ENCODE measurements at places on chromosomes 4 and X.

GRCh38 chr4:24705016-24705753 is 90.2 kb upstream of the SOD3 start:
- no peak for DNase-seq

DNA sequence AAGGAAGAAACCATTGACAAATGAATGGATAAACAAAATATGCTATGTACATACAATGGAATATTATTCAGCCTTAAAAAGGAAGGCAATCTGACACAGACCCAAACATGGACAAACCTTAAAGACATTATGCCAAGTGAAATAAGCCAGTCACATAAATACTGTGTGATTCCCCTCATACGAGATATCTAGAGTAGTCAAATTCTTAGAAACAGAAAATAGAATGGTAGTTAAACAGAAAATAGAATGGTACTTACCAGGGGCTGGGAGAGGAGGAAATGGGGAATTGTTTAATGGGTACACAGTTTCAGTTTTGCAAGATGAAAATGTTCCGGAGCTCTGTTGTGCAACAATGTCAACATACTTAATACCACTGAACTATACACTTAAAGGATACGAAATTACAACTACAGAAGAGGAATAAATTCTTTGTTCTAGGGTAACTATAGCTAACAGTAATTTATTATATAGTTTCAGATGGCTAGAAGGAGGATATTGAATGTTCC is 47.8 kb upstream of the DUSP21 start:
- no peak for DNase-seq

- DNase-seq: no peak
Measured at GRCh38 chr4:155541716-155542115, 124.9 kb upstream of the GUCY1A1 start.

GRCh38 chr4:111283066-111283677 is 660.3 kb upstream of the PITX2 start:
- peak; percentile 13 for DNase-seq

DNA sequence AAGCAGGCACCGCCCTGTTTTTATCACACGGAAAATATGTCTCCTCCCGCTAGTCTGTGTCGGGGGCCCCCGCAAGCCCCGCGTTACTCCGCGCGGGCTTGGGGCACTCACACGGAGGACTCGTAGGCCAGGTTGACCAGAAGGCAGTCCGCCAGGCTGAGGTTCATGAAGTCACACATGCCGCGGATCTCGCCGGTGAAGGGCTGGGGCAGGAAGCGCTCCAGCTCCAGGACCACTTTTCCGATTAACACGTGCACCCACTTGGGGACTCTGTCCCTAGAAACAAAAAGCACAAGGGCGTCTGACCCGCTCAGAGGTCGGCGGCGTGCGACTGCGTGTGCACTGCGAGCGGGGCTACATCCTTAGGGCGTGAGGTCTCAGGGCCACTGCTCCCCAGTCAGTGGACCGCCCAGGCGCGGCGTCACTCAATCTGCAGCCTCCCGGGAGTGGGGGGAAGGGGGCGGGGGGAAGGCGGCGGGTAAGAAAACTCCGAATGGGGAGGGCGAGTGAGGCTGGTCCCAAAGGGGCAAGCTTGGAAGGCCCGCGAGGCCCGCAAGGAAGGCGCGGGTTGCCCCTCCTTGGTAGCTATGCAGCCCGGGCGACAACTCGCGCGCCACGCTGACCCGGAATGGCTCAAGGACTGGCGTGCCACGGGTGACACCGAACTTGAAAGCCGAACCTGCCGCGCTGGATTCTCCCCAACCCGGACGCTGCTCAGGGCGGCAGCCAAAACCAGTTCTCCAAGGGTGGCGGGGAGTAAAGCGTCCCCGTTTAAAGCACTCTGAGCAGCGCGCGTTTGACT is 722 bp downstream of the NAAA start:
- peak; percentile 68 for DNase-seq

DNA sequence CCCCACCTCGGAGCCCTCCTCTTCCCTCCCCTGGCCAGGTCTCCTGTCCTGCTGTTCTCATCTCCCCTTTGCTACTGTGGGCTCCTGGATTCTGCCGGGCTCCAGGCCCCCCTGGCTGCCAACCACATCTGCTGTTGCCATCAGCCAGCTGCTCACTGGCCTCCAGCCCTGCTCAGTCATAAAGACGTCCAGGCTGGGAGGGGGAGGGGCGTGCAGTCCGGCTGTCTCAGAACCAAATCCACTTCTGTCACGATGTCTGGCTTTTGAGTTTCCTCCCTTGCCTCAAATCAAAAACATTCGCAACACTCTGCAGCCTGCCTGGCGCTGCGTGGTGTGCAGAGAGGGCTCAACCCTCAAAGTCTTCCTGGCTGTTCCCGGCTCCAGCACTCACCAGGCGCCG is 7.1 kb downstream of the RASL11B start:
- DNase-seq: no peak

GRCh38 chr4:7844594-7844991 is 95.1 kb downstream of the AFAP1 start:
- no peak for DNase-seq

GRCh38 chrX:109709129-109709631 is 23.9 kb downstream of the ACSL4 start:
- DNase-seq: no peak

All from stimulated activated CD8-positive, alpha-beta memory T cell treated with anti-CD3 and anti-CD28 coated beads, Interleukin-4, amount 100 ng/mL, for 24 hours (primary cell).